Neural crest cell (in vitro differentiated cells): ENCODE measurements at places on chromosomes 3 and 15.

DNA sequence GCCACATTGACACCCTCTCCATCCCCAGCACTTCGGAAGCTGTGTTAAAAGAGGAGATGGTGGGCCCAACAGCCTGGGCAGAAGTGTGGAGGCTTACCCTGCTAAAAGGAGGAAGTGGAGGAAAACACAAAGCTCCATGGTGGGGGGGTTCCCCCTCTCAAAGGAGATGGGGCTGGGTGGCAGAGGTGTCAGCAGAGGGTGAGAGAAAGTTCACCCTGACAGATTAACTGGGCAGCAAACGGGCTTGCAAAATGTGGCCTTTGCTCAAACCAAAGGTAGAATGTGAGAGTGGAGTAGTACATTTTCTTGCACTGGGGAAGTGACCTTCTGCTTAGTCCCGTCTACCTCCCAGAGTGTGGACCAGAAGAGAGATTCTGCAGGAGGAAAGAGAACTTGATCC lies 44.7 kb downstream of the MYO1E start:
- H3K27me3 ChIP-seq = no peaks in the 10 kb centered on the region
- H3K27ac ChIP-seq = no peak overlapping the region
- no peak for DNase-seq
- no peaks in the 10 kb centered on the region for H3K36me3 ChIP-seq
- peaks cover 4% of the 10 kb centered on the region for H3K4me1 ChIP-seq

DNA sequence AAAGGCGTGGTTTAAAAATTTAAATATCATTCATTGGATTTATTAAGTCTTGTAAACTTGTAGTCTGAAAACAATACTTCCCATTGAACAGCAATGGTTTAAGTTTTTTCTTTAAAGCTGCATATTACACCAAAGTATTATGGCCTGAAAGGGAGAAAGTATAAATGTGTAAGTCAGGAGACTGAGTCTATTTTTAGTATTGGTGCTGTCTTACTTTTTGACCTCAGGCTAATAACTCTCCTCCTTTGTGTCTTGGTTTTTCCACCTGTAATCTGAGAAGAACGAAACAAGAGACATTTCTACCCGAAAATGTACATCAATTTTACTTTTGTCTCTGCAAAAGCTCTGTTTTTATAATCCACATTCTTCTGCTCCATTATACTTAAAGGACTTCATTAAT lies 7.6 kb downstream of the C15orf61 start:
- H3K4me3 ChIP-seq = no peak overlapping the region
- H3K27ac ChIP-seq = no peak overlapping the region
- H3K4me1 ChIP-seq = peaks cover 6% of the 10 kb centered on the region
- no peaks in the 10 kb centered on the region for H3K36me3 ChIP-seq
- DNase-seq = no peak

DNA sequence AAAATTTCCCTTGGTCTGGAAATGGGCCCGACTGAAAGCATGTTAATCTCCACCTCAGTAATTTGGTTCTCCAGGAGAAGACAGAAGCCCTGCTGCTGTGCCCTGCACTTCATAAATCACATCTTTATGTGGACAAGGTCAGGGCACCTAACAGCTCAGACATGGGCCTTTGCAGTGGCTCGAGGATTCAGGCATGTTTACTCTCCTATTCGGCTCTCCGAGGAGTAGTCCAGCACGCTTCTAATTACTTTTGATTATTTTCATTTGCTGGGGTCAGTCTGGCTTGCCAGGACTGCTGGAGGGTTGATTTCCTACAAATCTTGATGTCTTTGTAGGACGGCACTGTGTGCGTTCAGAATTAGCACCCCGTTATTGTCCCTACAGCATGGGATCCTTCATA lies 511.2 kb downstream of the MECOM start:
- H3K36me3 ChIP-seq = no peaks in the 10 kb centered on the region
- H3K27ac ChIP-seq = no peak overlapping the region
- peaks cover 34% of the 10 kb centered on the region for H3K4me1 ChIP-seq
- H3K27me3 ChIP-seq = peaks cover 62% of the 10 kb centered on the region

GRCh38 chr3:110026421-110026820 lies 689.1 kb upstream of the DPPA4 start:
- no peak for DNase-seq
- H3K4me3 ChIP-seq = no peak overlapping the region
- no peaks in the 10 kb centered on the region for H3K4me1 ChIP-seq
- no peak overlapping the region for H3K27ac ChIP-seq
- no peaks in the 10 kb centered on the region for H3K27me3 ChIP-seq
- H3K36me3 ChIP-seq = no peaks in the 10 kb centered on the region
